ENCODE measurements at places on chromosomes 2 and 18. TPM values are rescaled to one million over a fixed set of nuclear protein-coding genes. Genes with fewer than 3 reads are reported as not detected.

Gene TRIM43
- not detected for total RNA-seq

Gene SLC11A1
- 0.19 TPM for total RNA-seq

Gene DNAJC5G
- not detected for total RNA-seq

Gene NEU2
- total RNA-seq: not detected

Gene UPP2
- not detected for total RNA-seq

Gene CLASP1
- total RNA-seq: 39.5 TPM

Gene LRRTM4
- not detected for total RNA-seq

Gene TNFRSF11A
- 3.1 TPM for total RNA-seq

Gene RESP18
- not detected for total RNA-seq

Gene RAPGEF4
- 6.2 TPM for total RNA-seq

Gene RUFY4
- not detected for total RNA-seq

Gene GPR35
- total RNA-seq: under 0.01 TPM

Gene CCDC68
- total RNA-seq: 5.9 TPM

Gene C2orf81
- 0.19 TPM for total RNA-seq

Gene CDH7
- not detected for total RNA-seq

Gene ASXL3
- total RNA-seq: not detected

Gene MTX2
- total RNA-seq: 27.2 TPM

Gene SAG
- total RNA-seq: not detected

Gene DSC2
- total RNA-seq: under 0.01 TPM

Gene GNLY
- not detected for total RNA-seq

Gene PPP4R3B
- 43.8 TPM for total RNA-seq

Gene GAL3ST2
- total RNA-seq: not detected

Gene PHOSPHO2
- 2.3 TPM for total RNA-seq

Gene PNO1
- total RNA-seq: 15.3 TPM

Gene CPLX4
- total RNA-seq: not detected

Gene FOXI3
- total RNA-seq: not detected

Gene SNTG2
- total RNA-seq: not detected

Gene TUBA4B
- total RNA-seq: not detected

Gene KIAA2012
- total RNA-seq: not detected

Gene GKN1
- total RNA-seq: not detected

Gene DCDC2C
- total RNA-seq: not detected

Gene MLPH
- not detected for total RNA-seq

Gene UGT1A3
- total RNA-seq: not detected

Gene LINC00305
- not detected for total RNA-seq

Gene STK11IP
- total RNA-seq: 9.7 TPM

Gene MEIS1
- total RNA-seq: 10.5 TPM

Gene LRP1B
- 0.18 TPM for total RNA-seq

Gene SERPINB13
- total RNA-seq: not detected

Gene IL36G
- total RNA-seq: not detected

Gene SERPINB4
- total RNA-seq: not detected

Gene VIT
- total RNA-seq: 0.09 TPM

Gene XIRP2
- not detected for total RNA-seq

Gene RMND5A
- total RNA-seq: 40.8 TPM

Gene GDF7
- total RNA-seq: 1.5 TPM

Gene TMEM247
- not detected for total RNA-seq

Gene ANKRD30B
- not detected for total RNA-seq

Gene PCARE
- total RNA-seq: under 0.01 TPM

Gene SPC25
- 6.4 TPM for total RNA-seq

Gene CRYGD
- not detected for total RNA-seq

Gene SKOR2
- not detected for total RNA-seq

Gene LOXHD1
- not detected for total RNA-seq

Gene ALLC
- not detected for total RNA-seq

Gene FBLN7
- 1.2 TPM for total RNA-seq

Gene CREG2
- 0.72 TPM for total RNA-seq

Gene SCN9A
- total RNA-seq: 1.2 TPM

Gene ALPI
- total RNA-seq: not detected

Gene PLGLB1
- 0.18 TPM for total RNA-seq

Measured in endothelial cell of coronary artery (primary cell).